COR-L47 (cell line): ENCODE measurements at places on chromosomes 2 and 18.

DNA sequence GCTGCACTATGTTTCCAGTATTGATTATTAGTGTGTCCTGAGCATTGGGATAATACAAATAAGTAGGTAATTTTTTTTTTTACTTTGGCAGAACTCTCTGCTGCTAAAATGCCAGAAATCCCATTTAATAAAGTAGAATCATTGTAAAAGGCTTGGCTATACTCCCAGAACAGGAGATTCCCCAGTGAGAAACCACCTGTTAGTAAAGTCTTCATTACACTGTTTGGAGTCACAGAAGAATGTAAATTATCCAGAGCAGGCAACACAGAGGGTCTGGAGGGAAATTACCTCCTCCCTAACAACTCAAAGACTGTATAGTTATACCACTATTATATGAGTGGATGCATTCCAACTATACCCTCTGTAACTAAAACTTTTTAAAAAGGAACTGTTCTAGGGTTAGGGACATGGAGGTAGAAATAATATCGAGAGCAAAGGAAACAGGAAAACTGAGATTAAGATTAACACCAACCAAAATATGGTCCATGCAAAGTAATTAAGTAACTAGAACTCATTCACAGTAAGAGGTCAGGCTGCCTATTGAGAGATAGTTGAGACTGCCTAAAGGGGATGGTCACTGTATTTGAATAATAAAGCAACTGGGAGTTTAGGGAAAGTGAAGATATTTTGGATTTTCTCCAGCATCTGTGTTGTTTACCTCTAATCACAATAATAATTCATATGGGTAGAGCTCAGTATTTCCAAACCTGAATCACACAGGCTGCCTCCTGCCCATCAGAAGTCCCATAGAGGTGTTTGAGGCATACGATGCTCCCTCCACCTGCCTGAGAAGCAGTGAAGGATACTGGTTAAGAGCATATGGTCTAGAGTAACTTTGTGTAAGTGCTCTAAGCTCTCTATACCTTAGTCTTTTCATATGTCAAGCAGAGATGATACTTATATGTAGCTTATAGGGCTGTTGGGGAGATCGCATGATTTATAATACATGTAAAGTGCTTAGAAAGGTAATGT is 34.4 kb downstream of the MAP2 start:
- DNase-seq, result peak; percentile 41

DNA sequence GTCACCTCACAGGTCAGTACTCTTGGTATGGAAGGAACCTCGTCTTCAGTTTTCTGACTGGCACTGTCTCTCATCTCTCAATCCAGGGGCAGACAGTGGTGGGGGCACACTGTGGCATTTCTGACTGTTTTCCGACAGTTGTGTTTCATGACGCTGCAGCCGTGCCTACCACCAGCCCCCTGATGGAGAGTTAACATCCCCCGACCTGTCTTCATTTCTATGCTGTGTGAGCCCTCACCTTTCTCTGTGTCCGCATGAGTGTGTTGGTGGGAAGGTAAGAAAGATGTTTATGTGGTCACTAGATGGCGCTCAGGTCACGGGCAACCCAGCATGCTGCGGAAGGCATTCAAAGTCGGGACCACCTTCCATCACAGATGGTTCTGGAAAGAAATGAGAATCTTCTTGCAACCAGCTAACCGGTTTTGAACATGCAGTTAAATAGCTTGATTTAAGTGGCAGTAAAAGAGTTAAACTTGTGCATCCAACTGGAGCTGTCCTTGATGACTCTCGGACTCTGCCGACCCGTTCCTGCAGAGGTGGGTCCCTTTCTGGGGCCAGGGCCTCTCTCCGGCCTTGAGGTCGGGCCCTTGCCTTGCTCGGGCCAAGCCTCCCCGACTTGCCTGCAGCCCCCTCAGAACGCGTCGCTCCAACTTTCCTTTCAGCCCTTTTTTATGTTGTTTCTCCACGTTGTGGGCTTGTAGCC is 92.4 kb downstream of the DYSF start:
- DNase-seq, result peak; percentile 58

DNA sequence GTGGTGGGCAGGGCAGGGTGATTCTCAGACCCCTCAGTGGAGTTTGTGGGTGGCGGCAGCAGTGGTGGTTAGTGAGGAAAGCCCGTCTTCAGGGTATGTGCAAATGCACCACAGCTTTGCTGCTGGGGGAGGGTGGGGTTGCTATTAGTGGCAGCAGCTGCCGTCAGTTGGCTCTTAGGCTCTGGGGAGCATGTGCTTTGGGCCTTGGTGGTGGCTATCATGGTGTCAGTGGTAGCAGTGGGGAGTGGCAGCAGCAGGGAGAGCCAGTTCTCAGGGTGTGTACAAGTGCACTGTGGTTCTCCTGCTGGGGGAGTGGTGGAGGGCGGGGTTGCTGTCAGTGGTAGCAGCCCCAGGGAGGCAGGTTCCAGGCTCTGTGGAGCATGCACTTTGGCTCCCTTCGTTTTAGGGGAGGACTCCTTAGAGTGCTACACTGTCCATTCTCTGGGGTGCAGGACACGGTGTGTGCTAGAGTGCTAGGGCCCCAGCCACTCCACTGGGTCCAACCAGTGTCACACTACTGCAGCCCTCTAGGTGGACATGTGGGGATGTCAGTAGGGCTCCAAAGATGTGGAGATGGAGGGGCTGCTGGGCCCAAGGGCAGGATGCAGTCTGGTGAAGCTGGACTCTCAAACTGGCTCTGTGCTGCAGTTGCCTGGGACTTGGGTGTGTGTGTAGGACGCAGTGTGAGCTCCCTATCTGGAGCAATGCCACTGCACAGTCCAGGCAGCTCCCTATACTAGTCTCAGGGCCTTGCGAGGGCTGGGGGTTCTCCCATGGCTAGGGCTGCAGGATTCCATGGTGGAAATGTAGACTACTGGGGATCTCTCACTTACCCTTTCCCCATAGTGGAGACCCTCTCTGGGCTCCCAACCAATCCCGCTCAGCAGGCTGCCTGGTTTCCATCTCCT is 45.3 kb downstream of the ADCYAP1 start:
- DNase-seq, result no peak

- DNase-seq, result no peak
Observed at GRCh38 chr2:232798187-232798586, 21.8 kb upstream of the KCNJ13 start.

DNA sequence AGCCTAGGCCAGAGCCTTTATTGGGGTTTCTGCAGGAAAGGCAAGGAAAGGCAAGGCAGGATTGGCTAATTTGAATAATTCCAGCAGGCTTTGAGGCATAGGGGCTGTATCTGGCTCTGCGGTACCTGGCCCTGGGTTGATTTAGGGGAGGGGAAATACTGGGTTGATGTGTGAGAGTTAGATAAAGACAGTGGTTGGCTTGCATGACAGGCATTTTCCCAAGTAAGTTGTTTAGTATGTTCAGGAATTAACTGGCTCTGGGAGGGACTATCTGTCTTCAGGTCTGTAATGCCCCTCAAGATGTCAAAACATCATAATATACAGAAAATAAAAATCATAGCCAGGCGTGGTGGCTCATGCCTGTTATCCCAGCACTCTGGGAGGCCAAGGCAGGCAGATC is 98.7 kb downstream of the UBR3 start:
- no peak for DNase-seq

DNA sequence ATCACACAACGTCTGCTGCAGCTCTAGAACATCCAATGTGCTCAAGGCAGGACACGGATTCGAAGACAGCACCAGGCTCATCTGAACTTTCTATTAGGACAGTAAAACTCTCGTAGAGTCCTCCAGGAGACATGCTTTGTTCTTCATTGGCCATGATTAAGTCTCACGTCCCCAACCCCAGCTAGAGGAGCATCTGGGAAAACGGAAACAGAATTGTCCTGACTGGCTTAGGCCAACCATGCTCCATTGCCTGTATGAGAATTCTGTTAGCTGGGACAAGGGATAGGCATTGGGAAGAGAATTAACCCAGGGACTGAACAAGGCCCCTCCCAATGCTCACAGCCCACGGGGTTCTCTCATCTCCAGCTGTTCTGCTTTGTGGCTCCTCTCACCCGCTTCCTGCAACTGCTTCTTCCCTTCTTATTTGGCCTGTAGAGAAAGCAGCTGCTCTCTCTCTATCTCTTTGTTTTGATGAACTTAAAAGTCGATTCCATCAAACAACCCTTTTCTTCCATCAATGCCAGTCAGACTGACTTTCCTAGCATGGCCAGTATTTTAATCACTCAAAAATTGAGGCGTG is 75.6 kb downstream of the C1QL2 start:
- no peak for DNase-seq

DNA sequence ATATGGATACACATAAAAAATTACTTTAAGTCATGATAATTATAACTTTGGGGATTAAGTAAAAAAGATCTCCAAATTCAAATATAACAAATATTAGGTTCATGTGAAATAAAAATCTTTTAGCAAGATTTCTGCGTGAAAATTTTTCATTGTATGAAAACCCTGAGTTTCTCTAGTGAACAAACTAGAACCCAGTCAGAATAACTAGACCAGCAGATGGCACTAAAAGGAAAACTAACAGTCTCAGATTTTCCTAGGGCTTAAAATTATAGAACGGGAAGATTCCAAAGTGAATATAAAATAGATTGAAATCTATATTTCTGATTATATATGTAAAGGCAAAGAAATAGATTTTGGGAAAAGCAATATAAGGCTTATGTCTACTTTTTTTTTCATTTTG is 43.3 kb downstream of the TMEM200C start:
- peak; percentile 43 for DNase-seq

DNA sequence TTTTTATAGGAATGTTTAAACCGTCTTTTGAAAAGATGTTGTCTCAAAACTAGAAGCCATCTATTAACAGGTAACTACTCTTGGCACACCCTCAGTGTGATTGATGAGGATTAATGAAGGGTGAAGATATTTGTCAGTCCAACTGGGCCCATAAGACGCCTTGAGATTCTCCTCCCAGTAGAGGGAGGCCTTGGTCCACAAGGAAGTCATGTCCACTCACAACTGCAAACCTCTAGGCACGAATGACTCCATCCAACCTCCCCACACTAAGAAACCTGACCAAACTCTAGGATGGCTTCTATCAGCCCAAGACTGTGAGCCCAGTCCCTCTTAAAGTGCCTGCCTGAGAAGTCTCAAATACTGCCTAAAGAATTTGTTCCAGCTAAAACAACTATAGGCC is 19.2 kb upstream of the GRP start:
- DNase-seq, result no peak
